CD4-positive, alpha-beta T cell (primary cell): ENCODE measurements at places on chromosomes 5 and 9. TPM values are rescaled to one million over a fixed set of nuclear protein-coding genes. Genes with fewer than 3 reads are reported as not detected.

The KCNIP1 gene
- not detected for total RNA-seq

The ZFP2 gene
- total RNA-seq, result 0.49 TPM

The RGS7BP gene
- total RNA-seq, result not detected

The NR2F1-AS1 gene
- not detected for total RNA-seq

The C9orf50 gene
- total RNA-seq, result not detected

The CFAP157 gene
- not detected for total RNA-seq

The GABBR2 gene
- total RNA-seq, result not detected

The PALM2AKAP2 gene
- total RNA-seq, result not detected

The TTC16 gene
- total RNA-seq, result 1.6 TPM

The PCDHB9 gene
- total RNA-seq, result not detected

The PPP3R2 gene
- not detected for total RNA-seq

The SARDH gene
- 17.7 TPM for total RNA-seq

The SV2C gene
- total RNA-seq, result 0.03 TPM

The ITGA1 gene
- 1.3 TPM for total RNA-seq

The ABITRAM gene
- 11.7 TPM for total RNA-seq

The PCDHB8 gene
- not detected for total RNA-seq

The SPINK7 gene
- total RNA-seq, result not detected

The IFNK gene
- total RNA-seq, result not detected

The PCDHB12 gene
- not detected for total RNA-seq

The CBY3 gene
- total RNA-seq, result 0.36 TPM

The GPR151 gene
- total RNA-seq, result not detected

The SLC34A3 gene
- total RNA-seq, result not detected

The BARHL1 gene
- total RNA-seq, result not detected

The NME5 gene
- not detected for total RNA-seq

The NR6A1 gene
- not detected for total RNA-seq

The GMCL2 gene
- total RNA-seq, result not detected

The SPINK5 gene
- total RNA-seq, result not detected

The C6 gene
- total RNA-seq, result not detected

The SLIT3 gene
- total RNA-seq, result not detected

The PAPPA gene
- total RNA-seq, result 0.03 TPM

The IFNA21 gene
- not detected for total RNA-seq

The KCNT1 gene
- total RNA-seq, result 0.22 TPM

The CCL19 gene
- not detected for total RNA-seq

The FAM153A gene
- total RNA-seq, result 106 TPM

The ADCY2 gene
- not detected for total RNA-seq

The DIRAS2 gene
- not detected for total RNA-seq

The KCNN2 gene
- not detected for total RNA-seq

The SLC6A3 gene
- 0.08 TPM for total RNA-seq

The PCDHA4 gene
- total RNA-seq, result not detected

The CNTNAP3B gene
- not detected for total RNA-seq

The IL13 gene
- total RNA-seq, result 0.17 TPM

The SLC23A1 gene
- not detected for total RNA-seq

The CNTLN gene
- 0.28 TPM for total RNA-seq

The GIN1 gene
- total RNA-seq, result 2.9 TPM

The PRR7 gene
- total RNA-seq, result 23.5 TPM
